ENCODE measurements at places on chromosomes 1 and 21.

DNA sequence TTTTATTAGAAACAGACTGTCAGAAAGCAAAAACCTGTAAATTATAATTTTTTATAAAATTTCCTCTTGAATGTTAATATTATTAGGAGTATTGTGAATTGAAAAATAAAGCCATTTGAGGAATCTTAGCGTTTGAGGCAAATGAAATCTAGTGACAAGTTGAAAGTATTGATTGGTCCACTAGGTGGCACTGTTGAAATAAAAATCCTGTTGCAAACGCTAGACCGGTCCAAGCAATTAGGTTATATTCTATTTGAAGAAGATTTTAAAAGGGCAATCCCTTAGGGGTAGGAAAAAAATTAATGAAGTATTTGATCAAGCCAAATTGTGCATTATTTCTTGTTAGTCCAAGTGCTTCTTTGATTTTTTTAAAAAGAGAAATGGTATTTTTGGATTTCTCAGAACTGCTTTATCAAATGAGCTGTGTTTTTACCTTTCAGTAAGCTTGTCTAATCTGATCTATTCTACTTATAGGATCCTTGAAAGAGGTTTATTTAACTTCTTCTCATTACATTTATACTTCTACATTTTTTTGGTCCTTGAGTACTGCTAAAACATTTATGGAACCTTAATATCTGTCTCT, 57.7 kb downstream of the ATG4C start:
- peak; percentile 28 for DNase-seq

GRCh38 chr1:6033986-6034749, 11.5 kb upstream of the KCNAB2 start:
- DNase-seq: peak; percentile 14

DNA sequence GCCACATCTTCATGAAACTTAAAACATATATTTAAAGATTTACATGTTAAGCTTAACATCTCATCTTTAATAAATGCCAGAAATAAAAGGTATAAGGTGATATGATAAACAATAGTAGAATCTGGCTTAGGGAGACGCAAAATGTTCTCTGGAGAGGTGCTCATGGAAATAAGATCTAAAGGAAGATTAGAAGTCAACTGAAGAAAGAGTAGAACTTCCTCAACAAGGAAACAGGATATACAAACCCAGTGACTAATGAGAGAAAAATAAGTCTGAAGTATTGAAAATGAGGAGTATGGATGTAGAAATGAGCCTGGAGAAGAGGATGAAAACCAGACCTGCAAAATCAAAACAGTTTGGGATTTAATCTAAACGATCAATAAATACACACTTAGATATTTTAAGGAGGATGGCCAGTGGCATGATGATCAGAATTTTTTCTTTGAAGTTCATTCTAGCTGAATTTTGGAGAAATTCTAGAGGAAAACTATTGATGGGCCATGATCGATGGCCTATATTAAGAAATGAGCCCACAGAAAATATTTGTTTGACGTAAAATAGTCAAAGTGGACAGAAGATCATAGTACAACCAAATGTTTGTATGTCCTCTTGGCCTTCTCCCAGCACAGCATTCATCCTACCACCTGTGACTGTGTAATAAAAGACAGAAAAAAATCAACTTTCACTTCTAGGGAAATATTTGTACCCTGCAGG, 387.9 kb upstream of the PTBP2 start:
- DNase-seq: no peak

GRCh38 chr1:119084798-119085197, 55.7 kb downstream of the WARS2 start:
- no peak for DNase-seq

- DNase-seq: peak; percentile 3
Observed at GRCh38 chr1:152654110-152654509, 9.1 kb upstream of the LCE2D start.

DNA sequence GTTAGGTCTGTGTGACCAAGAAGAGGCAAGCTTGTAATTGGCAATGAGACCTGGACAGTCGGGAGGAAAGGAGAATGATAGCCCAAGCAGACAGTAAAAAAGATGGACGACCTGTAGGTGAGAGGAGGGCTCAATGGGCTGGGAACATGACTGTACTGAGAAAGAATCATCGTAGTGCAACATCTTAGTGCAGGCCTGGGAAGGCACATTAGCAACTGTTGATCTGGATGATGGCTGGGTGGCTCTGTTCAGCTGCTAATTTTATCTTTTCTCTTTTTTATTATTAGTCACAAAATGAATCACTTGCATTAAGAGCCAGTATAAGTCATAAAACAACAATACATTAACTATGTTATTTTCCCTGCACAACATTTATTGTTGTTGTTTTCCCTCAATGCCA, 32.9 kb downstream of the IFI44 start:
- no peak for DNase-seq

GRCh38 chr1:214861615-214862014, 220.9 kb upstream of the KCNK2 start:
- no peak for DNase-seq

GRCh38 chr1:204723131-204723787, 37.7 kb upstream of the LRRN2 start:
- DNase-seq: no peak

GRCh38 chr1:168280296-168280927, at the start of gene TBX19:
Gene TBX19 (plus strand): TSS chr1:168280877. CDS start chr1:168281091, 214 bp downstream.
- DNase-seq: no peak

- no peak for DNase-seq
Observed at GRCh38 chr1:236494586-236495466, 29.0 kb upstream of the LGALS8 start.

DNA sequence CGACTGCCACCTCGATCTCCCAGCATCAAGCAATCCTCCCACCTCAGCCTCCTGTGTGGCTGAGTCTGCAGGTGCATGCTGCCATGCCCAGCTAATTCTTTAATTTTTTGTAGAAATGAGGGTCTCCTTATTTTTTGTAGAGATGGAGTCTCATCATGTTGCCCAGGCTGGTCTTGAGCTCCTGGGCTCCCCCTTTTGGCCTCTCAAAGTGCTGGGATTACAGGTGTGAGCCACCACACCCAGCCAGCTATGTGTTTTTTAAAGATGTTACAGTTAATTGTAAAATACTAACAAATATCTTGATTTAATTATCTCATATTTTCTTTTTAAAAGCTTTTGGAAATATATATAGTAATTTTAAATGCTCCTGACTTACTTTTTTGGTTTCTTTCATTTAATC, 181.3 kb upstream of the DMRTA2 start:
- no peak for DNase-seq

DNA sequence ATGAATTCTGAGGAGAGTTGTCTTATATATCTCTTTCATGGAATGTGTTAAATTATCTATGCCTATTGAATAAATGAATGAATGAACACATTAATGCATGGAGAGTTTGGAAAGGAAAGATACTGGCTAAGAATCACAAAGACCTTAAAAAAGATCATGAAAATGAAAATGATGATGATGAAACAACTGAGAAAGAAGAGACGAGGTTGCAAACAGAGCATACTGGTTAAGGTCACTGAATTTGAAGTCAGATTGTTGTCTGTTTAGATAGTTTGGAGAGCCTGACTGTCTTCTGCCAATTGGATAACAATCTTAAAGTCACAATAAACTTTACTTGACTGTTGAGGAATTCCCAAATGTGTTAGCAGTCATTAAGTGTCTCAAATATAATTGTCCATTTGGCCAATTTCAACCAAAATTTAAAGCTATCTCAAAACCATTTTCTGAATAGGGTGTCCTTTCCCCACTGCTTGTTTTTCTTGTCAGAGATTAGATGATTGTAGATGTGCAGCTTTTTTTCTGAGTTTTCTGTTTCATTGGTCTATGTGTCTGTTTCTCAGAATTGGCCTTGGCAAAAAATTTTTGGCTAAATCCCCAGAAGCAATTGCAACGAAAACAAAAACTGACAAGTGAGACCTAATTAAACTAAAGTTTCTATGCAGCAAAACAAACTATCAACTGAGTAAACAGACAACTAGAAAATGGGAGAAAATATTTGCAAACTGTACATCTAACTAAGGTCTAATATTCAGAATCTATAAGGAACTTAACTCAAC, 132.2 kb downstream of the PTGER3 start:
- no peak for DNase-seq

- no peak for DNase-seq
Observed at GRCh38 chr1:114323959-114324661, 170.4 kb upstream of the SYT6 start.

DNA sequence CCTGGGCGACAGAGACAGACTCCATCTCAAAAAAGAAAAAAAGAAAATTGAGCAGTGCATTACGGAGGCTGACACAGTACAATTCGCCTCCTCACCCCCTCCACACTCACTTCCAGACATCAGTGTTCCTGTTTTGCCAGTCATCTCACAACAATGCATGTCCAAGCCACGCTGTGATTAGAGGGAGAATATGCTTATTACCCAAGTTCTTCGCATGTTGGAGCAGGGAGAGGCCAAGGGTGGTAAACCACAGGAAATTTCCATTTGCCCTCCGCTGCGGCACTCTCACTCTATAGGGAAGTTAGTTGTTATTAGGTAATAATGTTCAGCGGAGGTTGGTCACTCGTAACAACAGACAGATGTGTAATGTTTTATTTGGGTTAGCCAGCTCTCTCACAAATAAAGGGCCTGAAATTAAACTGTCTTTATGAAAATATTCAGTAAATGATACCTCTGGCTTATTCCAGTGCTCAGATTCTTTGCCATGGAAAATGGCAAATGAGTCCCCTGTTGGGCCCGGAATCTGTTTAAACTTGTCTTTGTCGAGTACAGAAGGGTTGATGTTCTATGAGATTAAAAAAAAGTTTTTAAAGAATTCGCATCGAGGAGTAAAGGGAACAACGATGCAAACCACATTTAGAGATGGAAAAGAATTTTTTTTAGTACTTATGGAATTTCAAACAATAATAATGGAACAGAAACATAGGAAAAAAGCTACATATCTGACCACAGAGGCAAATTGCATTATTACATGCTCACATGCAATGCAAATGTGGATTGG, 33.1 kb downstream of the KCNJ15 start:
- no peak for DNase-seq

GRCh38 chr21:34579411-34579810, 35.5 kb downstream of the RCAN1 start:
- no peak for DNase-seq

DNA sequence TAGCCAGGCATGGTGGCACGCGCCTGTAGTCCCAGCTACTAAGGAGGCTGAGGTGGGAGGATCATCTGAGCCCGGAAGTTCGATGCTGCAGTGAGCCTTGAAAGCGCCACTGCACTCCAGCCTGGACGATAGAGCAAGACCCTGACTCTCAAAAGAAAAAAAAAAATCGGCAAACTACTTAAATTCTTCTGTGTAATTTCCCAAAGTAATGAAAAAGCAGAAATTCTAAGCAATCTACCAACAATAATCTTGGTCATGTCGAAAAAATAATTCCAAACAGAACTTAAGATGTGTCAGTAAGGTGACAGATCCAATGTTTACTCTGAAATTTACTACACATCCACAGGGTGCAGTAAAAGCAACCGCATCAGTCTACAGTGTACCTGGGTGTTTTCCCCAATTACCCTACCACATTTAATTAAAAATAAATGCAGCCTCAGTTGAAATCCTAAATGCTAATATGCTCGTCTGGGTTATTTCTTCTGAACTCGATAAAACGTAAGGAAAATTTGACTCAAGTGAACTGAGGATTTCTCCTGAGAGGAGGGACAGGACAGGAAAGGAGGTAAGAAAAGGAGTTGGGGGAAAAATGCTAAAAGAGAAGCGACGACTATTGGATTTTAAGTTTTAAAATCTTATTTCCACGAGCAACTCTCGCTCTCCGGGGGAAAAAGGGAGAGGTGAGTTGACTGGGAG, 801 bp downstream of the EPRS1 start:
- peak; percentile 23 for DNase-seq

- DNase-seq: no peak
Observed at GRCh38 chr1:118984086-118984721, 3.9 kb downstream of the TBX15 start.

DNA sequence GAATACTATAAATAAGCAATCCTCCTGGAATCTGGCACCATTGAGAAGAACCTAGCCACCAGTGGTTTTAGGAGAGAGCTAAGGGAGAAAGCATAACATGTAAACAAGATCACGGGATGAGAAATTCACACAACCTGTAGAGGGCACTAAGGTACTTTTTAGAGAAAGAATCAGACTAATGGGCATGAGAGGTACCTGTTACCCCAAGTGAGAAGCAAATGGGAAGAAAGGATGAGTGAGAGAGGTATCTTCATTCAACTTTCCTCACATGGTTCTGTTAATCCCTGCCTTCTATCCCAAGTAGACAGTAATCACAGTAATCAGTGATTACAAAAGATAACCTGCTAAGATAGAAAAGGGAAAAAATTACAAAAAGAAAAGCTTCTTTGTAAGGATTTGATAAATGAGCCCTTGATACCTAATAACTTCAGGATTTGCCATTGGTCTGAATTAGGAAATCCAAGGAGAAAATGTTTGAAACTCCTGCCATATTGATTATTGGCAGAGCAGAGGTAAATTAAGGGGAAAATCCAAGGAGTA, 251.1 kb upstream of the ADGRL2 start:
- no peak for DNase-seq

DNA sequence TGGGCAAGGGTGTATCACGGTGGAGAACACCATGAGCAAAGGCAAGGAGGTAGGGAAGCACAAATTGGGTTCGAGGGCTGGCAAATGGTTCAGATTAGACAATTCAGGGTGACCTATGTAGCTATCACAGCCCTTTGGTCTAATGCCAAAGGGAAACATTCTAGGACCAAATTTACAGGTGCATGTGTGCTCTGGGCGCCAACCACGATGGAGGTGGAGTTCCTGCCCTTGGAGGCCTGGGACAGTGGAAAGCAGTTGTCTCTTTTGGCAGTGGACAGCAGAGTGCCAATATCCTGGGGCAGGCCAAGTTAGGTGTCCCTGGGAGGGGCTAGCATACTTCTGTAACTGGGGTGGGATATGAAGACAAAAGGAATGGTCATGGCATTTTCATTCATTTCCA, 40.1 kb downstream of the IGFN1 start:
- no peak for DNase-seq

- no peak for DNase-seq
Observed at GRCh38 chr1:199834711-199835110, 192.8 kb upstream of the NR5A2 start.

DNA sequence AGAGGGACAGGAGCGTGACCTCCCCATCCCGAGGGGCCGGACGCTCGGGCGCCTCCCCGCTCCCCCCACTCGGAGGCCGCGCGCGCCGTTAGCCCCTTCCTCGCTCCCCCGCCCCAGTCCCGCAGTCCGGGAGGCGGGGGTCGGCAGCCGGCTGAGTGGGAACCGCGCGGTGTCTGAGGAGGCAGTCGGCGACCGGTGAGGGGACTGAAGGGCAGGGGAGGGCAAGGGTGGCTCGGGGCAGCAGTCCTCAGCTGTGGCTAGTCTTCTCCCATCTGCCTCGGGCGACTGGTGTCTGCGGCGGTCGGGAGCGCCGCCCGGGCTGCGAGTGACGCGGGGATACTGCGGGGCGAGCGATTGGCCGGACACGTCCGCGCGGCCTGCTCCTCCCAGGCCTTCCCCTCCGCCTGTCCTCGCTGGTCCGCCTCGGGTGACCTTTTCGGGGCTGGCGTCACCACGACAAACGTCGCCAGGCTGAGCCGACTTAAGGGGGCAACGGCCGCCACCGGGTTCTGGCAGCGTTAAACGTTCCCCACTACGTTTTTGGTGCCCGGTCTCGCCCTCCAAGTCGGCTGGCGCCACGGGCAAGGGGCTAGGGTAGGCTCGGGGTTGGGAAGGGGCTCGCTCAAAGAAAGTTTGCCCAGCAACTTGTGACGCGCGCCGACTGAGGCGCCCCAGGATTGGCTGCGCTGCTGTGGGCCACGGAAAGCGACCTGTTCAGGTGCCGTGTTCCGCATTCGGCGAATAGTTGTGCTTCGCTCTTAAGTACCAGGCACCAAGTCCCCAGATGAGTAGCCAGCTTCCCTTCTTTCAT, 538 bp downstream of the ZNF672 start:
- peak; percentile 85 for DNase-seq

GRCh38 chr1:219352961-219353651, 179.4 kb downstream of the LYPLAL1 start:
- DNase-seq: no peak

Data from central memory CD4-positive, alpha-beta T cell (primary cell).